Cerebellar nuclear complex (tissue), 1 donor: ENCODE measurements at places on chromosomes 13 and 19.

DNA sequence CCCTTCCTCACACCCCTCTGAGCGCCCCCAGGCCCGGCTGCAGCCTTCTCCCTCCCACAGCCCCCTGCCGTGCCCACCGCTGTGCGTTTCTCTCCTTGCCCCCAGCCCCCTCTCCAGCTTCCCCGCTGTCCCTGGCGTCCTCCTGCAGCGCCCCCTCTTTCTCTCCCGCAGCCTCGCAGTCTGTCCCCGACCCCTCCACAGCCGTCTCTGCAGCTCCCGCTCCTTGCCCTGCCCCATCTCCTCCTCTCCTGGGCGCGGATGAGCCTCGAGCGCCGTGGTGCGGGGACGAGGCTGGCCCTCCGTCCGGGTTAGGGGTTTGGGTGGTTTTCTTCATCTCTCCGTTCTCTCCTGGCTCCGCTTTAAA, 1.1 kb downstream of the KMT5C start:
- DNase-seq: no peak

DNA sequence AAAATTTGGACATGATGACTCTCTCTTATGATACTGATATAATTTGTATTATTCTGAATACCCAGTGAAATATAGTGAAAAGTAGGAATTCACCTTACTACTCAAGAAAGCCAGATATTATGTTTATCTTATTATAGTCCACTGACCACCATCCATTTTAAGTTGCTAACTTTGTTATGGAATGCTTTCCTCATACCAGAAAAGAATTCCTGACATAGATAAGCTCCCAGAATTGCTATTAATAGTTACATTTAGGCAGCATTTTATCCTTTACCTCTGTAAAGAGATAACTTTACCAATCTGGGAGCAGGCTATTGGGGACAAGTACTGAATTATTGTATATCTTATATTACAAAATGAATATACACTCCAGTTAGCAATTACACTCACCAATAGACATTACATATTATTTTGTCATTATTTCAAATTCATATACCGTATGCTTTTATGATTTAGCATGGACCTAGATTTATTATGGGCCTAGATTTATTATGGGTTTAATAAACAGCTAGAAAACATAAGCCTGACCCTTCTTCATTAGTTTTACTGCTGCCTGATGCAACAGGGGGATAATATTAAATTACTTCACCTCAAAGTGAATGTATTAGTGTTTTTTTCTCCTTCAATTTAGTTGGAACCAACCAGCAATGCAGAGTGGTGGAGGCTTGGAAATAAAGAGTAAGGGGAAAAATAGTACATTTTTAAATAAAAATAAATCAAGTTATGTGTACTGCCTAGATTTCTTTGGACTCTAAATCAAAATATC, 1886.1 kb downstream of the PCDH9 start:
- DNase-seq: no peak

- no peak for DNase-seq
These were observed 38.4 kb upstream of the ZNF726 start for GRCh38 chr19:23876261-23876660.

DNA sequence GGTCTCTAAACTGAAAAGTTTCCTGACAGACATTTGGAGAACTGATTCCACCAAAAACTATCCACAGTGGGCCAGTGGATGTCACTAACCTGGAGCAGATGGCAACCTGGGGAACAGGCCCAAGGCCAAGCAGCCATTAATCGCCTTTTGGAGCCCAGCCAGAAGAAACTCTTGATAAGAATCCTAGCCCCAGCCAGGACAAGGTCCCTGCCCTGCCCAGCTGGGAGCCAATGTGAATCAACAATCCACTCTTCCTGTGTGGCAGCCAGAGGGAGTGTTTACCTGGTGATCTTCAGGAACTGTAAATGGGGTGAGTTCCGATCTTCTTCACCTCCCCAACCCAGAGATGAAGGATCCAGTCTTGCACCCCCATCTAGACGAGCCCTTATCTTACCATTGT, 14.5 kb upstream of the IGSF23 start:
- no peak for DNase-seq

- no peak for DNase-seq
These were observed 57.8 kb upstream of the TPP2 start for GRCh38 chr13:102538938-102539337.

DNA sequence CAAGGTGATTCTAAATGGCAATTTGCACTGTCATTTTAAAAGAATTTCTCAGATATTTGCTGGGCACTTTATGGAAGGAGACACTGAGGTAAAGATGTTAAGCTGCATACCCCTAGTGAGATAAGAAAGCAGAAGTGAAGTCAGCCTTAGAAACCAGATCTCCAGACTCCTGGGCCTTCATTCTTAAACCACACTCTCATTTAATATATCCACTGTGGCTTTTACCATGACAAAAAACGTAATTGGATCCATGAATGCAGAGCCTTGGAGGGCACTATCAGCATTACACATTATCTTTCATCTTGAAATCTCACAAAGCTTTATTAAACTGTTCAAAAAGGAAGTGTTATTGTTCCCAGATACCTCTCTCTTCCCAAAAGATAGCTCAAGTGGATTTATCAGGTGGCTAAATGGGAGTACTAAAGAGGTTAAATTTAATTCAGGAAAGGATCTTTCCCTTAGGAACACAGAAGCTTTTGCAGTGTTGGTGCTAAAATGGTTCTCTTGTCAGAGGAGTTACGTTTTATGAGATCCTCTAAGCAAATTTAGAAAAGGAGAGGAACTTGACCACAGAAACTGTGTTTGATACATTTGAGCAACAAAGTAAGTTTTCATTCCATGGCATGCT, 1060.4 kb downstream of the EFNB2 start:
- no peak for DNase-seq

GRCh38 chr19:3175781-3176714, 2.5 kb upstream of the S1PR4 start:
- DNase-seq: no peak

DNA sequence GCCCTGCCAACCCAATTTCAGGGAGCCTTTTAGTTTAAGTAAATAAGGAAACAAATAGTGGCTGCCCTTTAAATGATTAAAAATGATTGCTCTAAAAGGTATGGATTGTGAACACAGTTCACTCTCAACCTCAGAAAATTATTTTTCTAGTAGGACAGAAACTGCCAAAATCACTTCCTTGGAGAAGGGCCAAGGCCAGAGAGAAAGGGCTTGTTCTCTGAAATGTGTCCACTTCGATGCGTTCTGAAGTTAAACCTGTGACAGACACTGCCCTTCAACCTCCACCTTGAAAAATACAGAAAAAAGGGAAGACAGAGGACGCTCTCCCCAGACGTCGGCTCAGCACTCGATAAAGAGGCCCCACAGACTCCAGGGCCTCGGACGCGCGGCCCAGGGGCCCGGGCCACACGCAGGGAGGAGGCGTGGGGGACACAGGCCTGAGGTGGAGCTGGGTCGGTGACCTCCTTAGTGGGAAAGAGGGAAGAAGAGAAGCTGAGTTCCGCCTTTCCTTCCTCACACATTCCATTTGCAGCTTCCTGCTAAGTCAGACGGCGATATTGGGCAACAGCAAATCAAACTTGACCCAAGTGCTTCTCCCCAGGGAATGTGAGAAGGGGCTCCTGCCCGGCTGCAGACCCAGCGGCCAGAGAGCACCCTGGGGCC, 63.6 kb downstream of the RASA3 start:
- no peak for DNase-seq

GRCh38 chr19:13764821-13765394, 586 bp downstream of the MRI1 start:
- no peak for DNase-seq

DNA sequence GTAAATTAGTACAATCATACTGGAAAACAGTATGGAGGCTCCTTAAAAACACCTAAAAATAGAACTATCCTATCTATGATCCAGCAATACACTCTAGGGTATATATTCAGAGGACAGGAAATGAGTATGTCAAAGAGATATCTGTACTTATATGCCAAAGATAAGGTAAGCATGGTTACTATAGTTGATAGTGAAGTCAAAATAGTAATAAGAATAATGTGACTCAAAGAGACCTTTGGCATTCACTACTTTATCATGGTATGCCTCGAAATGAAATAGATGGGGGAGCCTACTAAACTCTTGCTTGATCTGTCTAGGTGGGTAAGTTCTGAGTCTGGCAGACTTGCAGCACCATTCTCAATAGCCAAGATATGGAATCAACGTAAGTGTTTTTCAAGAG, 30.3 kb downstream of the FXYD5 start:
- DNase-seq: no peak

- no peak for DNase-seq
These were observed 32.2 kb downstream of the DEDD2 start for GRCh38 chr19:42185277-42185676.

- DNase-seq: no peak
These were observed 82.0 kb downstream of the MYO16 start for GRCh38 chr13:108711386-108711785.

GRCh38 chr13:50226515-50227155, 211.4 kb downstream of the KCNRG start:
- DNase-seq: no peak

GRCh38 chr19:6213266-6213595, 66.5 kb downstream of the MLLT1 start:
- no peak for DNase-seq

- no peak for DNase-seq
These were observed 76.1 kb downstream of the RGCC start for GRCh38 chr13:41533266-41534052.
